GM19239 (cell line): ENCODE measurements at places on chromosomes 2 and 18.
A peak's percentile ranks its signal among the peaks of the same experiment; 100 is the strongest.

DNA sequence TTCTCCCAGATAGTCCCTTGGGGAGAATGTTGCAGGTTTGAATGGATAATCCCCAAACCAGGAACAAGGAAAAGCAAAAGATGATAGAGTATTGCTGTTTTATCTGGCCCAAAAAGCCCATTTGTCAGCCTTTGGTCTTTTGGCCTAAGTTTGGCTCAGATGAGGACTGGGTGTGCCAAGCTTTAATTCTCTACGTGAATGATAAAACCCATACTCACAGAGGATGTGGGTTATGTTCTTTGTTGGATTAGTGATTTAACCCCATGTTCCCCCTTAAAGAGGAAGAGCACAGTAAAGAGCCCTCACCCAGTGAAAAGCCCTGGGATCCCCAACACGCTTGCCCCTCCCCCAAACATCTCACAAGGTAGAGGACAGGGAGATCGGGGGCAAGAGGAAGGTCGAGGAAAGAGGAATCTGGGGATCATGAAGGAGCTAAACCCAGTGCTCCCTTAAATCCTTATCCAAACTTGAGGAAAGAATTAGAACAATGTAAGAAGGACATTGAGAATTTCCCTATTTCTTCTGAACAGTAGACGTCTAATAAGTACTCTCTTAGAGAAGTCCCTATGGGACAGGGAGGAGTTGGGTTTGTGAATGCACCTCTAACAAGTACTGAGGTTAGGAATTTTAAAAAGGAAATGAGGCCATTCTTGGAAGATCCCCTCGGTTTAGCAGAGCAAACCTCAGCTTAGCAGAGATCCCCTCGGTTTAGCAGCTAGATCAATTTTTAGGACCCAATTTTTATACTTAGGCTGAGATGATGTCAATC, 105.0 kb downstream of the HIBCH start:
- no peak for DNase-seq

DNA sequence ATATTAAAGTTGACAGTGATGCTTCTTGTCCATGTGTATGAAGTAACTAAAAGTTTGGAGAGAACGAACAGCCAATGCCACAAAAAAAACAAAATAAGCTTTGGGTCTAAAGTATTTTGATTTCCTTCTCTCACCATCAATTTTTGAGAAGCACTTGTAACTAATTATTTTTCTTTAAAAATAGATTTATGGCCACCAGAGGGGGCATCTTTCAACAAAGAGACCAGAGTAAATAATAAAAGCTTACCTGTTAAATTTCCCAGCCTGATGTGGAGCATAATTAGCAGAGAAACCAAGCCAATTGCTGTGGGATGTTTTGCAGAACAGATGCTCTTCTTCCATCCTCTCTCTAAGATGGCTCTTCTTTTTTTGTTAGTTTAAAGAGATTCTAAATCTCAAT, 29.0 kb downstream of the LINC00305 start:
- DNase-seq: no peak

DNA sequence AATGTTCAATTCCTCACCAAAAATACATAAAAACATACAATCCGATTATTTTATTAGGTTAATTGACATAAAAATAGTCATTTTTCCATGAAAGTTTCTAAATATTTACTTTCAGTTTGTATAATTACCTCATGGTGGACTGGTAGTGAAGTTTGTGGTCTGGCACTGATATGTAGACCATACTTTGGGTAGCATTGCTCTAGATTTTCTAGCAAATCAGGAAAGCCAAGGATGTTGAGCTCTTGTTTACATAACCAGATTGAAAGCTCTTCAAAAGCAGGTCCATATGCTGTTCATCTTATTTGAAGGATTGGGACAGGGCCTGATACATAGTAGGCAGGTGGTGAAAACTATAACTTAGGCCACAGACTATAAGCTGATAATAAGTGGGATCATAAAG, 61.8 kb downstream of the COMMD1 start:
- no peak for DNase-seq

GRCh38 chr18:33577685-33578517, at the start of gene ASXL3:
TSS of gene ASXL3 (plus strand) at chr18:33578219. CDS start at chr18:33578632, 413 bp downstream.
- no peak for DNase-seq

DNA sequence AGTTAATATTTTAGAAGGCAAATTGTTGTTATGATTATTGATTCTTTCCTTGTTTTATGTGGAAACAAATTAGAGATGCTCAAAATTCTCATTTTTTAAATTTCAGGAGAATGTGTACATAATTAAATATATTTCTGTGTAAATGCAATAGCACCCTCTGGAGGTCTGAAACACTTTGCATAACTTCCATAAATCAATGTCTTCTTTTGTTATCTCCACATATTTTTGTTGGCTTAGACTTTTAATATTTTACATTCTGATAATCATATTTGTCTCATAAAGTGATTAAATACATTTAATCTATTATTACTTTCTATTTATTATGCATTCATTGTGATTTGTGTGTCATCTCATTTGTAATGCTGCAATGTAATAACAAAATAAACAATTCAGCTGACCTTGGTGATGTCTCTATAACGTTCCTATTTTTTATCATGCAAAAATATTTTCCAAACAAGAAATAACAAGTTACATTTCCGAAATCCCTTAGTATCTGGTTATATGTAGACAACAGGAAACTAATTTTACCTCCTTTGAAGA, 201.8 kb upstream of the GALNT5 start:
- no peak for DNase-seq

DNA sequence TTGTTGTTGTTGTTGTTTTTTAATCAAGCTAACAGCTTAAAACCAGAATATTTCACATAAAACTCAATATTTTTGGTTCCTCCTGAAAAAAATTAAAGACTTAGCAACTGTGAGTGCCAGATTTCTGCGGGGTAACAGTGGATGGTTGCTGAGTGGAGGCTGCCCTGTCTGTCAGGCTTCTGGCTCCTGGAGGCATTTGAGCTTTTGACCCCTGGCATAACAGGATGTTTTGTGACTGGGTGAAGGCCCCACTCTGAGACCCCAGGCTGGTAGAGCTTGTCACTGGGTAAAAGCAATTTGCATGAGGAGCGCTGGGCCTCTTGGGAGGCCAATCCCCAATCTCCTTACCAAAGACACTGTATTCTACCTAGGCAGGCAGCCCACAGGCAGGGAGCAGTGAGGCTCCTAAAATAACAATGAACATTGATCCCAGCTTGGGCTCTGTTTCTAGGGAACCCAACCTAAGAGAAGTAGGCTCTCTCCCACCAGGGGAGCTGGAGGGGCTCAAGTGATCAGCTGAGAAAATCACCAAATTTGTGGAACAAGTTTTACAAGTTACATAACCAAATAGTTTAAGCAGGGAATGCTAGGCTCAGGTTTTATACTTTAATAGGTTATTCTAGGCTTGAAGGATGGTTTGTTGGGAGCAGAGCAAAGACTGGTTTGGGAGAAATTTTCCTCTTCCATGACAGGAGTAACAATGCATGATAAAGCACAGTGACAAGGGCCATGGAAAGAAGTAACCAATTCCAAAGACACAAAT, 5.9 kb upstream of the SPRED2 start:
- DNase-seq: no peak

DNA sequence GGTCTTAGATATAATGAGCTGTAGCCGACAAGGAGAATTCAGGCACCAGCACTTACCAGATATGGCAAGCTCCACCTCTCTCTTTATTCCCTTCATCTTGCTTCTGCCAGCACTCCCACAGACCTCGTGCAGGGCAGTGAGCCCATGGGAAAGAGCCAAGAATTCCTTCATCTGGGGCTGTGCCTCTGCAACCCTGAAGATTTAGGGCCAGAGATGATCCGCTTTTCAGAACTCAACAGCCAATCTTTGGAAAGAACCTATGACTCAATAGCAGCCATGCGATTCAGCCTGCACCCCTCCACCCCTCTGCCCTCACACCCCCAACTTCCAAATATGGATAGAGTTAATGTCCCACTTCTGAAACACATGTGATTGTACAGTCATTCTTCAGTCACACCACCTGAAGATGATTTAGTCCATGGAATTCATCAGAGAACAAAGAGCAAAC, 533.7 kb upstream of the TNP1 start:
- DNase-seq: no peak

- no peak for DNase-seq
Measured at GRCh38 chr18:669077-669476, 11.6 kb downstream of the TYMS start.

- no peak for DNase-seq
Measured at GRCh38 chr2:47259829-47260228, 104.7 kb upstream of the STPG4 start.

GRCh38 chr2:204510709-204511420, 34.4 kb upstream of the PARD3B start:
- DNase-seq: no peak

- no peak for DNase-seq
Measured at GRCh38 chr2:100818003-100818605, 1.8 kb upstream of the NPAS2 start.

GRCh38 chr2:95695613-95696012, 103.8 kb downstream of the TRIM43 start:
- no peak for DNase-seq

- DNase-seq: no peak
Measured at GRCh38 chr2:146632707-146633106, 1212.1 kb upstream of the ACVR2A start.

DNA sequence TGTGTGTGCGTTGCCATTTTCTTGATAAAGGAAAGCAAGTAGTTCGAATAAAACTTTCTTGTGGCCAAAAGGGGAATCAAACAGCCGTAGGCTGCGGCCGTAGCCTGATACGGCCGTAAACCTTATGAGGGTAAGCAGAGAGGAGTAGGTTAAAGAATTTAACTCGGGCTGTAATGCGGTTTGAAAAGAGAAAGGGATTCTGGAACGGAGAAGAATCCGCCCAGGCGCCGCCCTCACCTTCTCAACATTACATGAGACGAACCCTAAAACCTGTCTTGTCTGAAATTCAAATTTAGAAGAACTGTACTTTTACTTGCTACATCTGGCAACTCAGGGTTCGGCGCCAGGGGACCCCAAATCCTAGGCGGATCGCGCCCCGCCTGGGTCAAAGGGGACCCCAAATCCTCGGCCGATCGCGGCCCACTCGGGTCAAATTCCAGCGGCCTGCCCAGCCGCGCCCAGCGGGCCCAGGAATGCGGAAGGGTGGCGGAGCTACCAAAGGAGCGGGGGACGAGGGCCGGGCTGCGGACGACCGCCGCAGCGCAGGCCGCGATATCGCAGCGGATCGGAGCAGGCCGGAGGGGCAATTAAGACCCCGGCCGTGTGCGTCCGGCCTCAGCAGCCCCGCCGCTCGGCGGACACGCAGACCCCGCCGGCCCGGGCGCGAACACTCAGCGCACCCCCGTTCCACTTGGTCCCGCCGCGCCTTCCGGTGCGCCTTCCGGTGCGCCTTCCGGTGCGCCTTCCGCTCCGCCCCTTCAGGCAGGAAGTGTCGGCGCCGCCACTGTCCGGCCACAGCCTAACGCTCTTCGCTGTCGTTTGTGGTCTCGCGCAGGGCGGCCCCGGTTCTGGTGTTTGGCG, at the start of gene MYL12B:
MYL12B (plus strand) TSS at position 761 of the 861 bp plus-strand sequence. CDS start 10,766 bp downstream, outside the sequence.
- peak; percentile 69 for DNase-seq

DNA sequence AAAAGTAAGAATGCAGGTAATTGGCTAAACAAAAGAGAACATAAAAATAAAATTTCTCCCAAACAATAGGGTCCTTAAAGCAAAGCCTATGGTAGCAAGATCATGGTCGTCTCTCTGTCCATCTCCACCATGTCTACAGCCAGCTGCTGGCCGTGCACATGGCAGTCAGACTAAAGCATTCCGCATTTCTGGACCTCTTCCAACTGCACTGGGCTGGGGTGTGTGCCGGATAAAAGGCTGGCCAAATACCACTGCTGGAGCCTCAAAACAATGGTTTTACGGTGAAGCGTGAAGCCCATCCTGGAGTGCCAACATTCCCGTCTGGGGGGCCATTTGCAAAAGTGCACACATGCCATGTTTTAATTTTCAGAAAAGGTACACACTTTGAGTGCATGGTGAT, 74.8 kb upstream of the PIEZO2 start:
- no peak for DNase-seq

GRCh38 chr2:239948100-239948881, 76.9 kb downstream of the NDUFA10 start:
- DNase-seq: no peak

DNA sequence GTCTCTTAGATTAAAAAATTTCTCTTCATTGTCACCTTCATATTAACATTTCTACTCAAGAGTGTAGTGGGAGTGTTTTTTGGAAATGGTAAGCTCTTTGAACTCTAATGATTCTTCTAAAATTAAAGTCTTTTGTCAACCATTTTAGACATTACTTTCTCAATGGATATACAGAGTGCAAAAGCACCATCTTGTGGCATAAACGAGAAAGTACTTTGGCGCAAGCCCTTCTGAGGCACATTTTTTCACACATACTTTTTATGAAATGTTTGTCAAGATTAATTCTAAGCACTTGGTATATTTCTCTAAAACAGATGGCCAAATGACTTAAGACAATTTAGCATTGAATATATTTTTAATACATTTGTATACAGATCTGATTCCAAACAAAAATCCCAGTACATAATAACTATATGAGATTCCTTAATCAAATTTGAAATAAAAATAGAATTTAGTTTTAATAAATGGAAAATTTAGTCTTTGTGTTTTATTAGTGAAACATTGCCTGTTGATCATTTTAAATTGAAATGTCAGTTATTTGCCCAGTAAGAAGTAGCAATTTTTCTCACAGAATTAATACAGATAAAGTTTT, 63.3 kb upstream of the GALNT5 start:
- peak; percentile 9 for DNase-seq

DNA sequence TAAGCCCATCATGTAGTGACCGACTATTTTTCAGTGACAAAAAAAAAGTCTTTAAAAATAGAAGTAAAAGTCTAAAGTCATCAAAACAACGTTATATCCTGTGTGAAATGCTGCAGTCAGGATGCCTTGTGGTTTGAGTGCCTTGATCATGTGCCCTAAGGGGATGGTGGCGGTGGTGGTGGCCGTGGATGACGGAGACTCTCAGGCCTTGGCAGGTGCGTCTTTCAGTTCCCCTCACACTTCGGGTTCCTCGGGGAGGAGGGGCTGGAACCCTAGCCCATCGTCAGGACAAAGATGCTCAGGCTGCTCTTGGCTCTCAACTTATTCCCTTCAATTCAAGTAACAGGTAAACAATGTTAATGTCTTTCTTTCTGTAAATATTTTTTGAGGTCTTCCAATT, at the start of gene CD28:
CD28 (plus strand) TSS at position 237 of the 400 bp plus-strand sequence; CDS start at position 295, 58 bp downstream.
- peak; percentile 73 for DNase-seq

DNA sequence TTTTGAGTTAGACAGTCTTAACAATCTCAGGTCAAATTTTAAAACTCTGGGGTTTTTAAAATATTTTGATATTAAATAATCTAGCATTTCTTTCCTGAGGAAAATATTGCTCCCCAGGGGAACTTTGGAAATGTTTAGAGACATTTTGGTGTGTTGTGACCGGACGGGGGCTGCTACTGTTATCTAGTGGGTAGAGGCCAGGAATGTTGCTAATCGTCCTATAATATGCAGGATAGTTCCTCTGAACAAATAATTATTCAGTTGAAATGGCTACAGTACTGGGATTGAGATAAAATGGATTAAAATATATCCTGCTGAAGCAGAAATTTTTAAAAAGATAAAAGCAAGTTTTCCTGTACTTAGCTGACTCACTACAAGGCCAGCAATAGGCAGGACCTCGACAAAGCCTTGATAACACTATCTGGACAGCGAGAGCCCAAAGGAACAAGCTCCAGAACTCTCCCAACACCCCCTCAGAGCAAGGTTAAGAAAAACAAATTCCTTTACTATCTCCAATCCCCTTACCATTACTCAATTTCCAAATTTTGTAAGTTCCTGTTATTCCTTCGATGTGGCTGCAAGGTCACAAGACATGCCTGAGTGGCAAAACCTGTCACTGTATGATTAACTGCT, 1407.4 kb downstream of the SUCLG1 start:
- no peak for DNase-seq

GRCh38 chr2:32553829-32554432, 73.9 kb upstream of the TTC27 start:
- DNase-seq: peak; percentile 29

GRCh38 chr18:21805771-21806366, 65.3 kb downstream of the MIB1 start:
- DNase-seq: no peak
